ENCODE measurements at places on chromosomes 12 and 14.

DNA sequence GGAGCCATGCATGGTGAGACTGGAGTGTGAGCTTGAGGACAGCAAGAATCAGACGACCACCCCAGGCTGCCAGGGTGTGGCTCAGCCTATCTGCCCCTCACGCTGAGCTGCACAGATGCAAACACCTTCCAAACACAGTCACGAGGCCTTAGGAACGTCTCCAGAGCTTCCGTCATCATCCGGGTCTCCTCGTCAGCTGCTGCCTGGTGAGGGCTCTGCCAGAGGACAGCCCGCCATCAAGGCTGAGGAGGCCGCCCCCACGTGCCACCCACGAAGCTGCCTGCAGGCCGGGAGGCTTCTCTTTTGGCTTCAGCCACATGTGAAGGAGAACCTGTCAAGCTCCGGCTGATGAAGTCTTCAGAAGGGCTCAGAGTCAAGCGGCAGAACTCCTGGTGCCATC is 13.4 kb downstream of the DDX51 start:
- no peak for DNase-seq

- no peak for DNase-seq
Measured at GRCh38 chr12:111355201-111355925, 13.5 kb downstream of the PHETA1 start.

- DNase-seq: no peak
Measured at GRCh38 chr14:34030864-34031263, 80.0 kb upstream of the EGLN3 start.

DNA sequence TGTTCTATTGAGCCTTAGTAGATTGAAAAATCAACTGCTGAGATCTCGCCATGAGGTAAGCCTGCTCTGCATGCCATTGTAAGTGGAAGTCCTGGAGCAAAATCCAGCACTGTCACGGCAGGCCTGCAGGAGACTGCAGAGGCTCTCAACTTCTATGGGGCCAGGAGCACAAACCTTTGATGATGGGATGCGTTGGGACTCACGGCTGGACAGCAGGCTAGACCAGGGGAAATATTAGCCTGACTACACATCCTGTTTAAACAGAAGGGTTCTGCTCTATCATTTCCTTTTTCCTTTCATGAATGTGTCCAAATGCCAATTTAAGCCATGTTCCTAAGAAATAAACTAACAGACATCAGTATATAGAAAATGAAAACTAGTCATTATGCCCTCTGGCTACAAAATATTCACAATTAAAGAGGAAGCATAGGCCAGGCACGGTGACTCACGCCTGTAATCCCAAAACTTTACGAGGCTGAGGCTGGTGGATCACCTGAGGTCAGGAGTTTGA is 33.9 kb upstream of the RASSF8 start:
- DNase-seq: no peak
